ENCODE measurements at places on chromosomes 7 and 10. TPM values are rescaled to one million over a fixed set of nuclear protein-coding genes. Genes with fewer than 3 reads are reported as not detected.

- no peak overlapping the region for H3K4me3 ChIP-seq
- no peak overlapping the region for H3K27ac ChIP-seq
- H3K27me3 ChIP-seq: no peaks in the 10 kb centered on the region
- no peak for DNase-seq
These were observed 375.8 kb downstream of the MDFIC start for GRCh38 chr7:115297656-115298055.

The CDK14 gene
- total RNA-seq: 0.20 TPM

- no peaks in the 10 kb centered on the region for H3K36me3 ChIP-seq
- peaks cover 5% of the 10 kb centered on the region for H3K4me1 ChIP-seq
- DNase-seq: no peak
- H3K27ac ChIP-seq: no peak overlapping the region
These were observed 429.0 kb downstream of the ETV1 start for GRCh38 chr7:13560441-13560840.

The CCL24 gene
- total RNA-seq: not detected

- H3K27ac ChIP-seq: no peak overlapping the region
- H3K4me3 ChIP-seq: no peak overlapping the region
- no peaks in the 10 kb centered on the region for H3K4me1 ChIP-seq
- H3K36me3 ChIP-seq: no peaks in the 10 kb centered on the region
- no peak for DNase-seq
These were observed 131.0 kb upstream of the EEPD1 start for GRCh38 chr7:36021917-36022550.
